Suprapubic skin (tissue), 4 donors: ENCODE measurements at places on chromosomes 4 and X. TPM values are rescaled to one million over a fixed set of nuclear protein-coding genes. Genes with fewer than 3 reads are reported as not detected.

GRCh38 chr4:69860521-69861298 lies 765 bp upstream of the SULT1E1 start:
- DNase-seq = no peak
- no peaks in the 10 kb centered on the region for H3K36me3 ChIP-seq
- no peak overlapping the region for H3K27ac ChIP-seq
- no peak overlapping the region for H3K4me3 ChIP-seq

DNA sequence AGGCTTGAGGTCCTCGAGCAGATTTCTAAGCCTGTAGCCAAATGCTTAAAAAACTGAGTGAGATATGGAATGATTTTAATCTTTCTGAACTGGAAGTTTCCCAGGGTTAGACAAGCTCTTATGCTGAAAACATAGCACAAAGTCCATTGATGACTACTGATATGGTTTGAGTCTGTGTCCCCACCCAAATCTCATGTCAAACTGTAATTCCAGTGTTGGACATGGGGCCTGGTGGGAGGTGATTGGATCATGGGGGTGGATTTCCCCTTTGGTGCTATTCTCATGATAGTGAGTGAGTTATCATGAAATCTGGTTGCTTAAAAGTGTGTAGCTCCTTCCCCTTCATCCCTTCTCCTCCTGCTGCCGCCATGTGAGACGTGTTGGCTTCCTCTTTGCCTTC lies 454.9 kb downstream of the SPRY1 start:
- H3K36me3 ChIP-seq = no peaks in the 10 kb centered on the region
- no peaks in the 10 kb centered on the region for H3K27me3 ChIP-seq

- H3K27me3 ChIP-seq = no peaks in the 10 kb centered on the region
- H3K36me3 ChIP-seq = no peaks in the 10 kb centered on the region
Measured at GRCh38 chr4:151948351-151949016, 187.7 kb upstream of the GATB start.

- H3K4me3 ChIP-seq = no peak overlapping the region
- H3K36me3 ChIP-seq = no peaks in the 10 kb centered on the region
- peaks cover 28% of the 10 kb centered on the region for H3K4me1 ChIP-seq
- H3K27me3 ChIP-seq = peaks cover 16% of the 10 kb centered on the region
Measured at GRCh38 chr4:7630568-7631287, 196.0 kb upstream of the PSAPL1 start.

GRCh38 chr4:48173056-48173991 lies 39.3 kb upstream of the TXK start:
- H3K27ac ChIP-seq = peak overlapping the region; percentile 29
- no peaks in the 10 kb centered on the region for H3K27me3 ChIP-seq
- DNase-seq = no peak
- H3K4me1 ChIP-seq = peaks cover 10% of the 10 kb centered on the region
- H3K4me3 ChIP-seq = no peak overlapping the region
- no peaks in the 10 kb centered on the region for H3K36me3 ChIP-seq

DNA sequence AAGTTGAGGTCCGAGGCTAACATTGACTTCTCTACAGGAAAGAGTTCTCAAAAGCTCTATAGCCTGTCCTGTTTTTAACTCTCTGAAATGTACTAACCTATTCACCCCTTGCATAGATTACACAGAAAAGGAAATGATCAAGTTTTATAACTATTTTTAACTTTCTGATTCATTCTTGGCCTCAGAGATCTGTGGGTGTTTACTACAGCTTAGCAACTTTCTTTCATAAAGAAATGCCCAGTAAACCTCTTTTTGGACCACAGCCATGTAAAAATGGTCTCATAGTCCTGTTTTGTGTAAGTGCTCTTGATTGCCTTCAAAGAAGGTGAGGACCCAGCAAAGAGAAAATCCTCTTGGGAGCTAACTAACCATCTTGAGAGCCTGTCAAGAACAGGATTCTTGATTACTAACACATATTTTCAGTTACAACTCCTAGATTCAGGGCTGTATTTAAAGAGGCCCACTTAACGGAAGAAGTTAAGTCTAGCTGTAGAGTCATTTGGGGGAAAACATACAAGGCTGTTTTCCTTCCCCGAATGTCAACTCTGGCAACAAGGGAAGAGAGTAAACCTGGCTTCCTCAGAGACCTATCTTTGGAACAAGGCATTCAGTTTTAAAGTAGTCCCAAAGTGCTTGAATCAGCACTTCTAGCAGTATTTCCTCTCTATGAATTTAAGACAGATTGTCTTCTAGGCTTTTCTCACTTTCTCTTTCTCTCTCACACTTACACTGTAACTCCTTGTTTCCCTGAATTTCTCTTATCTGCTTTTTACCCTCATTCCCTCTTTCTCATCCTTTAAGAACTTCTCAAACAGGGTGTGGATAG lies 78.2 kb downstream of the IL21 start:
- no peaks in the 10 kb centered on the region for H3K27me3 ChIP-seq
- no peak for DNase-seq
- no peaks in the 10 kb centered on the region for H3K4me1 ChIP-seq
- no peak overlapping the region for H3K4me3 ChIP-seq

SPARCL1 gene
- 65.0 TPM for total RNA-seq

BEX5 gene
- 1.7 TPM for total RNA-seq
